ENCODE measurements at places on chromosomes 3 and 15.

GRCh38 chr3:24128199-24129005 is 183.3 kb downstream of the NR1D2 start:
- no peak for DNase-seq

DNA sequence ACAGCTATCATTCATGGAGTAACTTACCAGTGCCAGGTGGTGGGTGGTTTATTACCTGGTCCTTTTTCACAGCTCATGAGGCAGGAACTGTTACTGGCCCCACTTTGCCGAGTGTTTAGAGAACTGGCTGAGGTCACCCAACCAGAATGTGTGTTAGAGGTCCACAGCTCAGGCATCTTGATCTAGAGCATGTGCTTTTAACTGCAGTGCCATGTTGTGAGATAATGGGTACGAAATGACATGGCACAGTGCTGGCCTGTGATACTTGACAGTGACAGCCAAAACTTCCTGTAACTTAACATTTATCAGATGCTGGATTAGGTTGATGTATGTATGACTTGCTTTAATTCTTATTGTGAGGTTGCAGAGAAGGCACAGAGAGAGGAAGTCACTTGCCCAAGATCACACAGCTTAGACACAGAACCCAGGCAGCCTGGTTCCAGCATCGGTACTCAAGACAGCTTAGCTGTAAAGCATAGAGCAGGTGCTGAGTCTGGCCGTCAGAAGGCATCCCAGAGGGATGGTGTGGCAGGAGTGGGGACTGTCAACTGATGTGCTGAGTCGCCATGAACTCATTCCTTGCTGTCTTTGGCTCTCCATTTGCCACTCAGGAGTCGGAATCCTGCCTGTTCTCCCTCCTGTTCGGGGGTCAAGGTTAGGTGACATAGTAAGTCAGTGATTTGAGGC is 9.6 kb downstream of the MCM2 start:
- DNase-seq: no peak

DNA sequence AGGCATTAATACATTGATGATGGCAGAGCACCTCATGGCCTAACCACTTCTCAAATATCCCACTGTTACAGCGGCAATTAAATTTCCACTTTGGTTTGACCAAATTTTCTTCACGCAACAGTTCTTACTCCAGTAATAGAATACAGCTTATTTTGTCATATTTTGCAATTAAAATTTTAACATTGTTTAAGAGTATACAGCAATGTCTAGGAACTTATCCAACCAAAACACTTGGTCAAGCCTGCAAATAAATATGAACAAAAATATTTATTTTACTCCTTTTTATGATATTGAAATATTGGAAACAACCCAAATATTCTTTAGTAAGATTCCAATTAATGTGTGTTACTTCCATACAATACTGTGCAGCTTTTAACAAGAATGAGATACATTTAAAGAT is 45.3 kb upstream of the C3orf80 start:
- no peak for DNase-seq

DNA sequence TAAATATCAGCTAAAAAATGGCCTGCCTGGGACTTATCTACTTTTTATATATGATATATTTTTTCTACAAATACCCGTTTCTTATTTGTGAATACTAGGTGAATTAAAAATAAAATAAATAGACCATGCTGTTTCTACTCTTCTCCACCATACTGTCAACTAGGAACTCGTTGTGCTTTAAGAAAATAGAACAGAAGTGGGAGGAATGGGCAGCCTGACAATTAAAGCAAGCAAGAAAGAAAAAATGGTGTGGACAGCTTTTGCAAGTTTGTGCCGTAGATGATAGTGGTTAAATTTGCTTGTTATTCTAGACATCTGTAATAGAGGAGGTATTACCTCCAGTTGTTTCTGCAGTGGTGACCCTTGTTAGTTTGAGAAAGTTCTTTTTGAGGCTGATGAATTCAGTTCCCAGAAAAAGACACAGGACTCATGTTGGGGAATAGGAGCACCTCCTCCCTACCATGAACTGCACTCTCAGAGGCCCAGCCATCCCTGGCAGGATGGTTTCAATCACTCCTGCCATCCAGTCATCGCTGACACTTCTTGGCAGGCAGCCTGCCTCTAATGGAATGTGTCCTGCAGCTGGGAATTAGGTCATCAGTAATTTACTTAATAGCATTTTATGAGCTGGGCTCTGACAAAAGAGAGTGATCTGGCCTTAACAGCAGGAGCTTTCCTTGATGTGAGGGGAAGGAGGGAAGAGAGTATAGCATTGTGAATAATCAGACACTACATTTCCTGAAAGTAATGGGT is 105.0 kb upstream of the GAP43 start:
- DNase-seq: peak; percentile 50

- DNase-seq: no peak
Observed at GRCh38 chr3:49566312-49566711, 12.0 kb downstream of the BSN start.

GRCh38 chr15:41238100-41238499 is 7.0 kb downstream of the CHP1 start:
- DNase-seq: no peak

GRCh38 chr3:106587551-106587950 is 718.7 kb upstream of the CBLB start:
- no peak for DNase-seq

GRCh38 chr3:185797108-185797881 is 27.5 kb downstream of the IGF2BP2 start:
- no peak for DNase-seq

DNA sequence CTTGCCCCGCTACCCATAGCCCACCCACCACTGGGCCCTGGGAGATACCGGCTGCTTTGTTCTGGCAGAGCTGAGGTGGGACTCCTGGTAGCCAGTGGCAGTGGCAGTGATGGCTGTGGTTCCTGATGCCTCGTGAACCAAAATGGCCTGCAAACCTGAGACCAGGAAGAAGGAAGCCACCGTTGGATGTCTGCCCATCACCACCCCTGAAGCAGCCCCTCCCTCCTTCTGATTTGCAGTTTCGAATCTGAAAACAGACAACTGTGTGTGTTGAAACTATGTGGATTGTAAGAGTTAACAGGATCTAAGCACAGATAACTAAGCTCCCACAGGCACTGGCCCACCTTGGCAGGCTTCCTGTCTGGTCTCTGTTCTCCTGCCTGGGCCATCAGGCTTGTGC is 66.6 kb downstream of the NUP210 start:
- DNase-seq: no peak

DNA sequence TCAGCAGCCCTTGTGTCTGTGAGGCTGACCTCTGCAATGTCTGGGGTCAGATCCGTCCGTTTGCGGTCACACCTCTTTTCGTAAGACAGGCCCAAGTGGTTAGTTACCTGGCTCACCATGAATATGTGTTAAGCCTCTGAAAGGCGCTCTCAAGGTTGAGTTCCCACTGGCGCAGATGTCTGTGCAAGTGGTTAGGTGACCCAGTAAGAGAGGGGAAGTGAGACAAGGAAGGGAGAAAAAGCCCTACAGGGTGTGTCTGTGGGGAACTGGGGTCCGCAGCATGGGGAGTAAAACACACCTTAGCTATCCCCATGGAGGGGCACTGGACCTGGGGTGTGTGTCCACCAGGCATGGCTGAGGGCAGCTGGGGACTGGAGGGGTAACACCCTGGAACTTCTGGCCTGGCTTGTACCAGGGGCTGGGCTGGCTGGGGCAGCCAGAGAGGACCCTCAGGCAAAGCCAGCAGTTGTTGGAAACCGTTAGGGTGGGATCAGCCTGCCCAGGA is 391.6 kb upstream of the PROK2 start:
- DNase-seq: no peak

DNA sequence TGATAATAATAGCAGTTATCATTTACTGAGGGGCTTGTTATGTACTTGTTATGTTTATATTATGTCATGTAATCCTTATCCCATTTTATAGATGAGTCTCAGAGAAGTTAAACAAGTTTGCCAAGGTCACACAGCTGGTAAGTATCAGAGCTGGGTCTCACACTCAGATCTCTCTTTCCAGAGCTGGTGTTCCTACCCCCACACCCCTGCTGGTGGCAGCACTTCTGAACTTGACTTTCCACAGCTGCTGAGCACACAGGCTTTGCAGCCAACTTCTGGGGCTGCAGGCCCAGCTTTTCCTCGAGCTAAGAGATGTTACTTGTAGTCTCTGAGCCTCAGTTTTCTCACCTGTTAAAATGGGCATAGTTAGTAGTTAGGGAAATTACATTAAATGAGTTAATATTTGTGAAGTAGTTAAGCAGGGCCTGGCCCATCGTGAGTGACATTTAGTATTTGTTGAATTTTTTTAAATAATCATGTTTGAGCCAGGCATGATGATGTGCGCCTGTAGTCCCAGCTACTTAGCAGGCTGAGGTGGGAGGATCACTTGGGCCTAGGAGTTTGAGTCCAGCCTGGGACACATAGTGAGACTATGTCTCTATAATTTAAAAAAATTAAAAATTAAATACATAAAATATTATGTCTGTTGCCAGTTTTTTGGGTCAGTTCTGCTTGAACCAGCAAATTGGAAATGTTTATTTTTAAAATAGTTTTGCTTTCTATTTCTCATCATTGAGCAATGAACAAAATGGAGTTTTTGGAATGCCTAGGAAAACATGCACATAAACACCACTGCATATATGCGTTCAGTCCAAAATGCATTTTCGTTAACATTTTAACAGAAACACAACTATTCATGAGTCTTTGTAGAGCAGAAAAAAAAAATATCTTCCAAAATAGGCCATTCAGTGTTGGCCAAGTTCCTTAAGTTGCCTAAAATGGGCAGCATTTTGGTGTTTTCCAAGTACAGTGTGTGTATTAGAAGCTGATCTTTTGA is 87.3 kb downstream of the SMAD6 start:
- DNase-seq: no peak

DNA sequence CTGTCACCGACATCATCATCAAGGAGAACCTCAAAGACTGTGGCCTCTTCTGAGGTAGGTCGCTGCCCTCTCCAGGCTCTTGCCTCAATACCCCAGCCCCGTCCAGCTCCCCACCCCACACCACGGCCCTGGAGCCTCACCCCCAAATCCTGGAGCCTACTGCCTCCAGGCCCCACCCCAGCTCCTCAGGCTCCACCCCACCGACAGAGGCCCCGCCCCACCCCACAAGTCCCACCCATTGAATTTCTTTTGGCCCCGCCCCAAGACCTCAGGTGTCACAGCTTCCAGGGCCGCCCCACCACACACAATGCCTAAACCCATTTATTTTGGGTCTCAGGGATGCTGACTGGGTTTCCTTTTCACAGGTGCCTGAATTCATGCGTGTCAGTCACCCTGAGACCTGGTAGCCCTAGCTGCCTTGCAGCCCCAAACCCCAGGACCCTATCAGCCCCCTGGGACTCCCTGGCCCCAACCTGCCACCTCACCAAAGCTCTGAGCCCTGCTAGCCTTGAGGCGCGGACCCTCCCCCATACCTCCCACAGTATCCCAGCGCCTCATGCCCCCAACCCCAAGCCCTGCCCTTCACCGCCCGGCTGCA is 3.6 kb downstream of the GNAT1 start:
- DNase-seq: no peak

DNA sequence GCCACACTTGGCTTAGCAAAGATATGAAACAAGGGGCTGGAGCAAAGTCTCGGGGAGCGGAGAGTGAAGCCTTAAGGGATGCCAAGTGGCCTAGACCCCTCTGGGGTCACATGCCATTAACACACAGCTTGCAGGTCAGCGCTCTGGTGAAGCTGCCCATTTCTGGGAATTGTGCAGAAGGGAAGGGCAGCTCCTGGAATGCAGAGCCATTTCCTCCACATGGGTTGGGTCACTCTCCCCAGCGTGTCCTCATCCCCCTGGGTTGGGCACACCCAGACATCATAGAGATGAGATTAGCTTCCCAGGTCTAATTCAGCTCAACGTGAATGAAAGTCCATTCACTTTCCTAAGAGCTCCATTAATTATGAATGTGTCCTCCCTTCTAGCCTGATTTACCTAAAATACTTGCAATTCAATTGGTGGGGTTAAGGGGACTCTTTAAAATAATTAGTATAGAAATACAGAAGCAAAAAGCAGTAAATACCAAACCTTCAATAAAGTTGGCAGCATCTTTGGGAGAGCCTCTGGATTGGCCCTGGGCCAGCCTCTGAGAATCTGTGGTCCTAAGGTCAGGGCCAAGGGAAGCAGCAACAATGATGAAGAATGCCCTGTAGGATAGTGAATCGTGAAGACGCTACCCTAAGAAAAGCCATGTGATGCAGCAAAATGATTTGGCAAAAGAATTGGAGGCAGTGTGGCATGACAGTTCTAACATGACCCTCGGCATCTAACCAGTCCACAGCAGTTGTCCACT is 17.8 kb downstream of the MRAS start:
- DNase-seq: no peak

DNA sequence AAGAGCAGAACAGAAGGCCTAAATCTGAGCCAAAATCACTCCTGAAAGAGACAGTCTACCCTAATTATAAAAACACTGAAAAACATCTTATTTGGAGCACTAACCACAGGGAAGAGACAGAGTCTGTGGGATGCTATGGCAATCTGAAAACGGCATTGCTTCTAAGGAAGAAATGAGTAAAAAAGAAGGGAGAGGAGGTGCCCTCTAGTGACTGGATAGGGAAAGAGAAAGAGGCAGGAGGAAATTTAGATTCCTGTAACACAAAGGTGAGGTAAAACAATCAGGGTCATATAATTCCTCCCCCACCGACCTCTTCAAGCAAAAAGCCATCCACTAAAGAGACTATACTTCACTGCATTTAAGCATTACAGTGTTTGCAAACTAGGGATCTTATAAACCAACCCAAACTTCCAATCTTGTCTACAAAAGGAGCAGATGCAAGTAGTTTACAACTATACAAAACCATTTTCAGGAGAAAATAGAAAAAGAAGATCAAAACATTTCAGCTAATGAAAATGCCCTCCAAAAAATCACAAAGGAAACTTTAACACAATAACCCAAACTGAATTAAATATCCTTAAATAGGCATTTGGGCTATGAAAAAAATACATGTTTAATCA is 32.6 kb downstream of the HACD2 start:
- DNase-seq: no peak

GRCh38 chr3:181687731-181688130 is 24.0 kb upstream of the SOX2 start:
- DNase-seq: no peak

- DNase-seq: no peak
Observed at GRCh38 chr3:37630441-37630840, 231.2 kb upstream of the CTDSPL start.

DNA sequence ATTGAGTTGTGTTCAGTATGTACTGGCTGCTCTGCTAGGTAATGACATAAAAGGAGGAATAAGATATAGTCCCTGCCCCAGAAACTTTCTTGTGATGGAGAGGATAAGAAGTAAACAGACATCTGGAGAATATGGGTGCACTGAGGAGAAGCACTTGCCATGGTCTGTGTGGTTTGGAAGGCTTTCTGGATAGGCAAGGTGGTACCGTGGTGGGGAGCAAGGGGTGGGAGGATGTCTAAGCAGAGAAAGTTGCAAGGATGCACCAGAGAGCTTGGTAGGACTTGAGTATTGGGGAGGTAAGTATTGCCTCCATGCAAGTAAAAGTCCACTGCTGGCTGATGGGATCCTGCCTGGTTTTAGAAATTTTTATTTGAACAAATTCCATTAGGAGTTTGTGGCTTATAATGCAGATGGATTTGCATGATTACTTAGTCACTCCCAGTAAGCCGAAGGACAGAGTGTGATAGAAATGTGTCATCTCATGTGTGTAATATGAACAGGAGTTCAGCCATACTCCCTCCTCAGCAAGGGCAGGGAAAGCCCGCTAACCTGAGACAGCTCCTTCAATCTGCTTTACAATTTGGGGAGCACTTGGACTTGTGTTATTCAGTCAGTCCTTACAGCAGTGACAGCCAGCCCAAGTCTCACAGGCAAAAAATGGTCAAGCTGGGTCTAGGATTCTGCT is 53.6 kb downstream of the CLSTN2 start:
- no peak for DNase-seq

- no peak for DNase-seq
Observed at GRCh38 chr3:12451481-12451880, 32.8 kb upstream of the TSEN2 start.
